Bronchial epithelial cell (primary cell): ENCODE measurements at places on chromosomes 7 and 10. TPM values are rescaled to one million over a fixed set of nuclear protein-coding genes. Genes with fewer than 3 reads are reported as not detected.
A peak's percentile ranks its signal among the peaks of the same experiment; 100 is the strongest.

EN2 gene
- not detected in 2 replicates for total RNA-seq

DNA sequence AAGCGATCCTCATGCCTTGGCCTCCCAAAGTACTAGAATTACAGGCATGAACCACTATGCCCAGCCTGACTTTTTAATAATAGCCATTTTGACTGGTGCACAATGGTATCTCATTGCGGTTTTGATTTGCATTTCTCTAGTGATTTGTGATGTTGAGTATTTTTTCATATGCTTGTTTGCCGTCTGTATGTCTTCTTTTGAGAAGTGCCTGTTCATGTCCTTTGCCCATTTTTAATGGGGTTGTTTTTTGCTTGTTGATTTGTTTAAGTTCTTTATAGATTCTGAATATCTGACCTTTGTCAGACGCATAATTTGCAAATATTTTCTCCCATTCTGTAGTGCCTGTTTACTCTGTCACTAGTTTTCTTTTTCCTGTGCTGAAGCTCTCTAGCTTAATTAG is 219.2 kb upstream of the CTBP2 start:
- no peak for DNase-seq

SH2D4B gene
- total RNA-seq: under 0.01 TPM in 2 replicates

DNA sequence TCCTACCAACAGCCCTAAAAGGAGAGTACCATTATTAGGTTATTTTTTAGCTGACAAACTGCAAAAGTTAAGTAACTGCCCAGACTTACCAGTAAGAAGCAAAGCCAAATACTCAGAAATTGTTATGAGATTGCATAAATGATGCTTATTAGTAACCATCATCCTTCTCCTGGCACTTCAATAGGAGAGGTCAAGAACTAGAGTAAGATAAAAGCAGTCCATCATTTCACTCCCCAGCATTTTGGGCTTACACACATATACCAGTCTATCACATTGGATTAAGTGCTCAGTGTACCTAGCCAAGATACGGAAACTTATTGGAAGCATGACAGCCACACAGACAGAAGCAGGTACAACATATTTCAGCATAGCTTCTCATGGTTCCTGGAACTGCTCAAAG is 142.8 kb upstream of the EGR2 start:
- DNase-seq: no peak

- no peak for DNase-seq
These were observed 896.1 kb downstream of the CNTNAP2 start for GRCh38 chr7:147012666-147013065.

DNA sequence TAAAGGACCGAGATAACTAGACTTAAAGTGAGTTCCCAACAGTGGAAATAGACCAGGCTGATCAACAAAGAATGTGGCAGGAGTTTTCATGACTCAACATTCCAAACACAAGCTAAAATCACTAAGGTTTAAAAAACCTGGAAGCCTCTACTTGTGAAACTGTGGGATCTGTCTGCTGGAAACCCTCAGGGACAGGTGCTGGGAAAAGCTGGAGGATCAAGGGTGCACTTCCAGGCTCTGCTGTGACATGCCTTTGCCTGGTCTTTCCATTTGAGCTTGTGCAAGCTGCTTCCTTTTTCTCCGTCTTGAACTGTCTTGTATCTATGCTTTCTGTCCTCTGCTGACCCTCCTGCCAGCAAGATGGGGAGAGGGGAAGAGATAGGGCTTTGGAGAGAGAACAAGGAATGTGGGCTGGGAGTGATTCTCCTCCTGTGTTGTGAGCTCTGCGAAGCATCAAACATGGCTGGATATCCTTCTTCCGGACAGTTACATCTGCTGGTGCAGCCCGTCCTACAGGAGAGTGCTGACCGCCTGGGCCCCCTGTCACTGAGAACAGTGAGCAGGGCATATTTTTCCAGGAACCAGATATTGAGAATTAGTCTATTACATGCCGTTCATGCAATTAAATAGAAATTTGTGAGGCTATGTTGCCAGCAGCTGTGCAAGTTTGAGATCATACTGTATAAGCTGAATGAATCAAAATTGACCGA is 25.5 kb downstream of the ARHGAP22 start:
- peak; percentile 75 for DNase-seq

GRCh38 chr7:50196719-50197118 is 103.7 kb upstream of the ZPBP start:
- DNase-seq: no peak

GRCh38 chr7:105277341-105277740 is 111.4 kb downstream of the SRPK2 start:
- peak; percentile 96 for DNase-seq

DNA sequence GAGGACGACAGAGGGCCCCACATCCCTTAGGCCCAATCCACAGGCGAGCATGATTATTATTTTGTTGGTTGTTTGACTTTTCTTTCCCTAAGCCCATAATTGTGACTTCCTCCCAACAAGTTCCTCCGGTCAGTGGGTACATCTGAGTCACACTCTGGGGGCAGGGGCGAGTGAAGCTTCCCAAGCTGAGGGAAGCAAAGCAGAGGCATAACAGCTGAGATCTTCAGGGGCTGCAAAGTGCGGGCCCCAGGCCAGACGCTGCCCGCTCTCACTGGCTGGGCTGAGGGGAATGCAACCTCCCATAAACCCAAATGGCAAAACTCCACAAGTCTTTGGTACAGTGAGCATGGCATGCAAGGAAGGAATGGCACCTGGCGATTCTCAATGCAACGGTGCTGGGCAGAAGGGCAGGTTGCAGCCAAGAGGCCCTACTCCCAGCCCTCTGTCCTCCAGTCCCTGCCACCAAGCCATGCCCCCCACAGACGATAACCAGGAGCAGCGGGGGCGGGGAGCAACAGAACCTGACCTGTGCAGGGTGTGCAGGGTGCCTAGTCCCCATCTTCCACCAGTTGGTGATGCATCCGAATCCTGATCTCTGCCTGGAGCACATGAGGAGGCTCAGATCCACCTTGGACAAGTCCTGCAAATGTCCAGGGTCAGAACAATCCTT is 25.3 kb downstream of the TNS3 start:
- DNase-seq: peak; percentile 45

ITIH2 gene
- not detected in 2 replicates for total RNA-seq

DNA sequence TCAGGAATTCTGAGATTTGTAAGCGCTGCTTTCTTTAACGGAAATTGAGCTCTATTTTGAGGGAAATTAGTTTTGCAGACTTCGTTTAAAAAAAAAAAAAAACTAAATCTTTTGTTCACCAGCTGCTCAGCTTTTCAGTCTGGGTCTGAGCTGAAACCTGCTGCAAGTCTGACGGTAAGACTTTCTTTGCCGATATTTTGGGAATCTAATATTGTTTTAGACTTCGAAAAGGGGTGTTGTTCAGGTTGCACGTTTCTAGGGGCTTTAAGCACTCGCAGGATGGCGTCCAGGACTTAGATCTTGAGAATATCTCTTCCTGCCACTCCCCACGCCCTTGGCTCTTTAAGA is 1.8 kb upstream of the MEOX2 start:
- no peak for DNase-seq

DNA sequence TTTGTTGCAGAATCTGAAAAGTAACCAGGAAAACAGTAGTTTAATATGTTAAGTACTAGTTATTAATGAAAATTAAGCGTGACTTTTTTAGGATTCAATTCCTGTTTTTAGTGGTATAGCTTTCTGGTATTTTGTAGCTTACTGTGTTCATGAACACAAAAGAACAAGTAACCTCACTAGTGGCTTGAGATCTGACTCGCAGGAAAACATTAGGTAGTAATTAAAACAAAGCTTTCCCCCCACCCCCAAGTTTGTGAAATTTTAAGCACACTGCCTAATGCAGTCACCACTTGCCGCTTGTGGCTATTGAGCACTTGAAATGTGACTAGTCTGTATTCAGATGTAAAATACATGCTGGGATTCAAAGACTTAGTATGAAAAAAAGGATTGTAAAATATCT is 102.5 kb upstream of the RPA3 start:
- DNase-seq: no peak

CPVL gene
- total RNA-seq: not detected in 2 replicates

VPS50 gene
- 26.1 and 33.4 TPM in 2 replicates for total RNA-seq

DNA sequence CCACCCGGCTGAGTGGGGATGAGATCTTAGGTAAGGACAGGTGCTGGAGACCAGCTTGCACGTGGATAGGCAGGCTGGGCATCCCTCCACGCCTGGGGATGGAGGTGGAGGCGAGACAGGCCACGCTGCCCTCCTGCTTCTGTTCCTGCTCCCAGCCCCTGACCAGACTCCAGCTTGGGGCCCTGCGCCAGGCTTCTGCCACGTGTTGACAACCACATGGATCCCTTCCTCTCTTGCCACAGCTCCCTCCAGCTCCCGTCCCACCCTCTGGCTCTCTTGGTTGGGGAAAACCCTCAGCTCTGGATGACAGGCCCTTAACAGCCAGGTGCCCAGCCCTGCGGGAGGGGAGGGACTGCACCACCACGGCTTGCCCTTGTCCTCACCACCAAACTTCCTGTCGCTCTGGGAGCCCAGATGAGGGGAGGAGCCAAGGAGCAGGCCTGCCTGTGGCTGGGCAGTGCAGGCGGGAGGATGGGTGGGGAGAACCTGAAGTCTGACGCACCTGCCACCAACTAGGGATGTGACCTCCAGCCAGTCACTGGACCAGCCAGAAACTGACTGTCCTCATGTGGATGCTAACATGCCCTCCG is 36.0 kb downstream of the KCNH2 start:
- peak; percentile 58 for DNase-seq

DNA sequence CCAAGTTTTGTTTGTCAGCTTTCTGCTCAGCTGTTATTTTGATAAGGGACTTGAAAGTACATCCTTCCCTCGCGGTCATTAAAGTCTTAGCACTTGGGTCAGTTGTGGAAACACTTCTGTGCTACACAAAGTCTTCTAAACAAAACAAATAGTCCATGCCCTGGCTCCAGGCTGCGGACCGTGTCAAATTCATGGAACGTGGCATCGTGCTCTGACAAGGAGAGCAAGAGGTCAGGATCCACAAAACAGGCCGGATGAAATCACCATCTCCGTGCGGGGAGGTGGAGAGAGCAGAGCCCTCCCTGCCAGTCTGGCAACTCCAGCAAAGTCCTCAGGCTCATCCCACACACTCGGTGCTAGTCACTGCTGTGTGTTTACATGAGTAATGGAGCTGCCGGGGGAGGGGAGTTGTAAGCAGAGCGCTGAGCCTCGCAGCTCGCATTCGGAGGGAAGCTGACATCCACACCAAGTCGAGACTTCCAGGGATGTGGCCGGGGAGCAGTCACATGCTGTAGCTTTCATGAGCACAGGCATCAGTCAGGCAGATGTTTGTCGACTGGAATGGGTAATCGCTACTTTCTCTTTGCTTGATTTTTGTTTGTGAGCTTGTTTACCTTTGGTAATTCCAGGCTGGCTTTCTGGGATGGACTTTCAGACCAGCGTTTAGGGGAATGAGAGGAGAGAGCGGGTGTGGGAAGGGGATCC is 147.6 kb downstream of the ARID5B start:
- peak; percentile 96 for DNase-seq

- DNase-seq: no peak
These were observed 370.1 kb downstream of the RPS24 start for GRCh38 chr10:78403781-78404180.

- peak; percentile 100 for DNase-seq
These were observed 5.6 kb downstream of the GPR15LG start for GRCh38 chr10:84179059-84179710.

GRCh38 chr7:93651603-93652159 is 77.2 kb upstream of the CALCR start:
- DNase-seq: no peak

GRCh38 chr7:37052705-37053104 is 328.4 kb upstream of the AOAH start:
- peak; percentile 42 for DNase-seq

SPAG6 gene
- not detected in 2 replicates for total RNA-seq

DNA sequence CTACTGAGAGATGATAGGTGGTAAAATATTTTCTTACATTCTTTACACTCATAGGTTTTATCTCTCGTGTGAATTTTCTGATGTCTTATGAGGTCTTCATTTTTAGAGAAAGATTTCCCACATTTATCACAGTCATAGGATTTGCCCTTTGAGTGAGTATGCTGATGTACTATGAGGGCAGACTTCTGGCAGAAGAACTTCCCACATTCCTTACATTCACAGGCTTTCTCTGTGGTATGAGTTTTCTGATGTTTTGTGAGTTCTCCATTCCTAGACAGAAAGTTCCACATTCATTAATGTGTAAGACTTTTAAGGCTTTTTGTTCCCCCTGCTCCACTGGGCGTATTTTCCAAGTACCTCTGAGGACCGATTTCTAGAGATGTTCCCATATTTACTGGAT is 23.5 kb downstream of the ZNF25 start:
- DNase-seq: no peak

- no peak for DNase-seq
These were observed 29.3 kb downstream of the KLF6 start for GRCh38 chr10:3755440-3756359.

MEOX2 gene
- not detected in 2 replicates for total RNA-seq

BCAP29 gene
- 25.0 and 30.6 TPM in 2 replicates for total RNA-seq

DNA sequence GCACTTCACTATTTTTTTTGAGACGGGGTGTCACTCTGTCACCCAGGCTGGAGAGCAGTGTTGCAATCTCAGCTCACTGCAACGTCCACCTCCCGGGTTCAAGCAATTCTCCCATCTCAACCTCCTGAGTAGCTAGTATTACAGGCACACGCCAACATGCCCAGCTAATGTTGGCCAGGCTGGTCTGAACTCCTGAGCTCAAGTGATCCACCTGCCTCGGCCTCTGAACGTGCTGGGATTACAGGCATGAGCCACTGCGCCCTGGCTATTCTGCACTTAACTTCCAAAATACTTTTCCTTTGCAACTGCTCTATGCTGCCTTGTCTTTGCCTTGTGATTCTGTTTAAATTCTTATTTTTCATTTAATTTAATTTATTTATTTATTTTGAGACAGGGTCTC is 67.0 kb upstream of the ZNF479 start:
- no peak for DNase-seq

DNA sequence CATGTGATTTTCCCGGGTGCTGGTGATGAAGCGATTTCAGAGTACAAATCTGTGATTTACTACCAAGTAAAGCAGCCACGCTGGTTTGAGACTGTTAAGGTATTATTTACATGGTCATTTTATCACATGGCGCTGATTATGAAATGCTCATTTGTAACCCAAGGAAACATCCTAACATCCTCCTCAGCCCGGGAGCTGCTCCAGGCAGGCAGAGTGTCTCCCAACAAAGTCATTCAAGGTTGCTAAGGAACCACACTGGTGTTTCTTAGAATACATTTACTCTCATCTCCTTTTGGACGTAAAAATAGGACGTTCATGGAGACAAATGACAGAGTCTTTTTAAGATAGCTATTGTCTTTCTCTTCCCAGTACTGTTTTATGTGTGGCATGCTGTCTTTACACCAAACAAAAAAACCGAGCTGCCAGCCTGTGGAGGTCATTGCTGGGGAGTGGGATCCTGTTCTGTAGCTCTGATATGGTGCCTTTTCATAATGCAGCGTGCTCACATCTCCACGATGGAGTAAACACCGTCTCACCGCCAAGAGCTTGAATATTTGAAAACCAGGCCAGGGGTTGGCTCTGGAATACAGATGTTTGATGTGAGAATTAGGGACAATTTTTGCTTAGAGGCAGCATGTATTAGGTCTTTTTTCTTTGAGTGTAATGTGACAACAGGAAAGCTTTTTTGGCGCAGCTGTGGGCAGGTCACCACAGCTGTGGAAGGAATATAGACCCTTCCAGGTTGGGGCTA is 119.6 kb downstream of the DOCK1 start:
- no peak for DNase-seq

GRCh38 chr7:35723011-35723410 is 28.1 kb upstream of the HERPUD2 start:
- peak; percentile 78 for DNase-seq
